Breast epithelium (tissue), 4 donors: ENCODE measurements at places on chromosomes 6 and 20.

- no peak for DNase-seq
- no peaks in the 10 kb centered on the region for H3K36me3 ChIP-seq
- H3K27ac ChIP-seq: peak overlapping the region; percentile 58
Measured at GRCh38 chr20:32446301-32447100, 88.4 kb downstream of the ASXL1 start.

DNA sequence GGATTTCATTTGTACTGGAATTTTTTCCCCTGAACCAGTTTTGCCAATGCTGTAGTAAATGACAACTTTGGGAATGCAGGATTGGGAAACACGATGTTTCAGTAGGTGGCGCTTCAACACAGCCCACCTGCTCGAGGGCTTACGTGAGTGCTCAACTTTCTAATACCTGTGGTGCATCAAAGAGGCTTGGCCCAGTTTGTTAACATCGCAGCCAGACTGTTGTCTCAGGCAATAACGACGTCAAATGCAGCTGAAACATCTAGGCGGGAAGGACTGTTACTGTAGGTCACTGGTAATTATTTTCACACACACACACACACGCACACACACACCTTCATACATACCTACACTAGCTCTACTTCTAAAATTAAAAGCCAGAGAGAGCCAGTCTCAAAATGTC, 815.5 kb upstream of the SLC35B3 start:
- H3K4me1 ChIP-seq: no peaks in the 10 kb centered on the region
- DNase-seq: peak; percentile 61
- no peaks in the 10 kb centered on the region for H3K27me3 ChIP-seq
- H3K4me3 ChIP-seq: no peak overlapping the region
- H3K36me3 ChIP-seq: no peaks in the 10 kb centered on the region

DNA sequence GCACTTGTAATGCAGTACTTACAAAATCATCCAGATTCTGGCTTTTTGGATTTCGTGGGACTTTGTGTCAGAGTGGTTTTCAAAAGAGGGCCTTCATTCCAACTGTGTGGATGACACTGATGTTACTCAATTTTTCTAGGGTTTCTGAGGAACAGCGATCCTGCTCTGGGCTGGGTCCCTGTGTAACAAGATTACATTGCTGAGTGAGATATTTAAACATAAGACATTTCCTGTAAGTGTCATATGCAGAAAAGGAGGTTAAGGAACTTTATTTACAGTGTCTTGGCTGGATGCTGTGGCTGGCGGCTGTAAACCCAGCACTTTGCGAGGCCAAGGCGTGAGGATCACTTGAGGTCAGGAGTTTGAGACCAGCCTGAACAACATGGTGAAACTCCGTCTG, 6.7 kb downstream of the ZFAND3 start:
- DNase-seq: no peak
- H3K27me3 ChIP-seq: no peaks in the 10 kb centered on the region
- H3K4me1 ChIP-seq: peaks cover 10% of the 10 kb centered on the region
- no peak overlapping the region for H3K27ac ChIP-seq
- no peaks in the 10 kb centered on the region for H3K36me3 ChIP-seq
- H3K4me3 ChIP-seq: no peak overlapping the region

DNA sequence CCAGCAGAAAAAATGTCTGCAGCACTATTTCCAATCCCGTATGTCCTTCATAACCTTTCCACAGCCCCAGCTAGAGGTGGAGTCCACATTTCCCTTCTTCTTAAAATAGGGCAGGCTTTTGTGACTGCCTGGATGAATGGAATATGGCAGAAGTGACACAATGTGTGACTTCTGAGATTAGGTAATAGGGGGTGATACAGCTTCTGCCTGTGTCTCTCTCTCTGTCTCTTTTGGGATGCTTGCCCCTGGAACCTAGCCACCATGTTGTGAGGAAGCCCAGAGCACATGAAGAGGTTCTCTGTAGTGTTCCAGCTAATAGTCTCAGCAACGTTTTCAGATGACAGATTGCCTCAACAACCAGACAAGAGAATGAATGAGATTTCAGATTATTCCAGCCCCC, 51.4 kb downstream of the CLIC5 start:
- H3K4me3 ChIP-seq: no peak overlapping the region
- H3K27me3 ChIP-seq: no peaks in the 10 kb centered on the region
- no peaks in the 10 kb centered on the region for H3K4me1 ChIP-seq
- H3K36me3 ChIP-seq: no peaks in the 10 kb centered on the region
- no peak for DNase-seq
- H3K27ac ChIP-seq: no peak overlapping the region

DNA sequence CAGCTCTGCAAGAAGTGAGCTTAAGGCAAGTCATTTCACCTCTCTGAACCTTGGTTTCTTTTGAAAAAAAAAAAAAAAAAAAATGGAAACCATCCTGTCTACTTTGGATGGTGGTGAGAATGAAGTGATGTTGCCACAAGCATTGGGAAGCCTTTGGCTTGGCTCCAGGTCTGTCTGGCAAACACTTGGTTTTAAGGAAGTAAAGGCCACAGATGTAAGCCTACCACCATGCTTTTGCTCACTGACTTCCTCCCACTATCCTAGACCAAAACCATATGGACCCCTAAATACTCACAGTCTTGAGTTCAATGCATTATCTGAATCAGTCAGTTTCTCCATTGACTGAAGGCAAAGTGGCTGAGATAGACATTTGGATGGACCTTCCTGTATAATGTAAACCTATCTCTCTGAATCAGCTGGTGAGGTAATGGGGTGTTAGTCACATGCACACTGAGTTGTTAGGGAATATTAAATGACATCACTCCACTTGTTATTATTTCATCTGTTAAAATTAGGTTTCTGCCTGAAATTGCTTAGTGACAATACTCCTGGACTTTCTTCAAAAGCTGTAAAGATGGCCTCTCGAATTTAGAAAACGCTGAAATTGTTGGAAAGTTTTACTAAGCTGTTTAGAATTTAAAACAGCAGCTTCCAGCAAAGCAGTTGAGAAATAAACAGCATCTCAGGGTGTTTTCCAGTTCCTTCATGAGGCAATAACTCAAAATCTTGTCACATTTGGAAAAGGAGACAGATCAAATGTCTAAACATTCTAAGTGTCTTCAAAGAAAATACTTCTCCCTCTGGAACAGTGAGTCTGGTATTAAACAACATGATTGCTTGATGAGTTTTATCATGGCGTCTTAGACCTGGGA, 833.5 kb downstream of the DHX35 start:
- no peak overlapping the region for H3K4me3 ChIP-seq
- no peaks in the 10 kb centered on the region for H3K36me3 ChIP-seq
- H3K27me3 ChIP-seq: no peaks in the 10 kb centered on the region

GRCh38 chr20:39607141-39607540, 645.0 kb downstream of the DHX35 start:
- H3K27ac ChIP-seq: no peak overlapping the region
- no peak for DNase-seq

DNA sequence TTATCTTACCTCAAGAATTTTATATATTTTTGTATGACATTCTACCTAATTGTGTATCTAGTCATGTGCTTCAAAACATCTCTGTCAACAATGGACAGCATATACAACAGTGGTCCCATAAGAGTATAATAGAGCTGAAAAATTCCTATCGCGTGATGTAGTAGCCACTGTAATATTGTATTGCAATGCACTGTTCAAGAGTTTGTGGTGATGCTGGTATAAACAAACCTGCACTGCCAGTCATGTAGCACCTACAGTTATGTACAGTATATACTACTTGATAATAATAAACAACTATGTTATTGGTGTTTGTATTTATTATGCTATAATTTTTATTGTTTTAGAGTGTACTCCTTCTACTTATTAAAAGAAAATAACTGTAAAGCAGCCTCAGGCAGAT, 672.7 kb downstream of the CD109 start:
- DNase-seq: no peak
- H3K4me1 ChIP-seq: no peaks in the 10 kb centered on the region
- H3K4me3 ChIP-seq: no peak overlapping the region
- H3K27me3 ChIP-seq: no peaks in the 10 kb centered on the region
- no peaks in the 10 kb centered on the region for H3K36me3 ChIP-seq

GRCh38 chr20:13610184-13610583, 28.5 kb downstream of the TASP1 start:
- H3K4me3 ChIP-seq: no peak overlapping the region
- H3K27ac ChIP-seq: no peak overlapping the region
- no peaks in the 10 kb centered on the region for H3K36me3 ChIP-seq
- no peak for DNase-seq

DNA sequence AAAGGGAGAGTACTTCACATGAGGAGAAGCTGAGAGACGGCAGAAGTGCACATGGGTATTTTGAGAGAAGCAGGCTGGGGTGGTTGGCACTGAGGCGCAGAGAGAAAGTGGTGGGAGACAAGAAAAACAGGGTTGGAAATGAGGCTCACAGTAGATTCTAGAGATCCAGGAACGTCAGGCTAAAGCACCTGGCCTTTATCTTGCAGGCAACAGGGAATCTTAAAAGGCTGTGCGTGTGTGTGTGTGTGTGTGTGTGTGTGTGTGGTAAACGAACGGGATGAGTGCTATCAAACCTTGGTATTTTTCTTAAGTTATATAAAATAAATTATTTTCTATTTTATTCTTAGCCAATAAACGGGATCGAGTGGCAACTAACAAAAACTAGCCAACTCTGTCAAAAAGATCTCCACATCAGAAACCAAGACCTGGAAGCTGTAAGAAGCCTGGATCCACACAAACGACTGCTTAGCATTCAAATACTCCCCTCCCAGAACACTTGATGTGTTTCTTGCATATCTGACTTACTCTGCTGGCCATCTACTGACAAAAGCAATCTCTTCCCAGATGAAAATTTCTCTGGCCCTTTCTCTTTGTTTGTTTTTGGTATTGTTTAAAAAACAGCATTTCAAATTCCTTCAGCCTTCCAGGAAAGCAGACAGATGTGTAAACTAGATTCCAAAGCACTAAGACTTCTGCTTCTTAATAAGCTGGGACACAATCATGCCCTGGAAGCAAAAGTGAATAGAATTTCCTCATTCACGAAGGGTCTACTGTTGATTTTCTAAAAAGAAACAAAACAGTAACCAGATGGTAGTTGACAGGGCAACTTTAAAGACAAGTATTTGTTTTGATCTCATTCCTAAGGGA, 44.8 kb upstream of the FABP7 start:
- H3K36me3 ChIP-seq: no peaks in the 10 kb centered on the region
- no peak overlapping the region for H3K4me3 ChIP-seq
- H3K4me1 ChIP-seq: no peaks in the 10 kb centered on the region
- H3K27ac ChIP-seq: no peak overlapping the region
- no peaks in the 10 kb centered on the region for H3K27me3 ChIP-seq

- H3K36me3 ChIP-seq: no peaks in the 10 kb centered on the region
- H3K27ac ChIP-seq: no peak overlapping the region
- DNase-seq: no peak
- no peaks in the 10 kb centered on the region for H3K4me1 ChIP-seq
- no peak overlapping the region for H3K4me3 ChIP-seq
Measured at GRCh38 chr6:158152659-158153058, 15.4 kb downstream of the SERAC1 start.

DNA sequence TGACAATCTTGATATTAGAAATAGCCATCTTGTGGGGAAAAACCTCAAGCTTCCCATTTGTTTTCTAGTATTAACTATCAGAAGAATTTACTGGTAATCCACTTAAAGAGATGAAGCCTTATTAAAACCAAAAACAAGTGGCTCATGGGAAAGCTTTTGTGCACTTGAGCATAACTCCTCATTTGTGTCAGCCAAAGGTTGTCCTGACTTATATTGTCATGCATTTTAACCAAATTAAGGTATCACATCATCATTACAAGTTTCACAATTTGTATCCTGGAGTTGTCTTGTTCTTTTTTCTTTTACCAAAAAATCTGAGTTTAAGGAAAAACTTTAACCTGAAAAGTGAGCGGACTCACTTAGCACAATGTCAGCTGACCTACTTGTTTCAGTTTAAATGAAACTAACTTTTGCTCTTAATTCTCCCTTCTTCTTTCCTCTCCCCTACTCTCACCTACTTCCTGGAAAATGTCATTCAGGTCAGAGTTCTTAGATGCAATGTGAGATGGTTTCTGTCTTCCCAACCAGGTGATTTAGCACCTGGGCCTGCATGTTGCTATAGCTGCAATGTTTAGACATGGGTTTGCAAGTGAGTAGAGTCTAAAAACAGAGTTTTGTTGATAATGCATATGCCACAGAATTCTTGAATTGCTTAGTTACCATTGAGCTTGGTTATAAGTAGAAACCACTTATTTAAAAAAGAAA, 82.8 kb downstream of the TNFAIP3 start:
- H3K27me3 ChIP-seq: no peaks in the 10 kb centered on the region
- H3K36me3 ChIP-seq: no peaks in the 10 kb centered on the region
- no peak for DNase-seq
- no peak overlapping the region for H3K4me3 ChIP-seq
- H3K27ac ChIP-seq: no peak overlapping the region
- H3K4me1 ChIP-seq: no peaks in the 10 kb centered on the region

- H3K27ac ChIP-seq: no peak overlapping the region
- H3K27me3 ChIP-seq: no peaks in the 10 kb centered on the region
- peak; percentile 24 for DNase-seq
- no peak overlapping the region for H3K4me3 ChIP-seq
Measured at GRCh38 chr6:89610149-89610642, 28.4 kb downstream of the LYRM2 start.

DNA sequence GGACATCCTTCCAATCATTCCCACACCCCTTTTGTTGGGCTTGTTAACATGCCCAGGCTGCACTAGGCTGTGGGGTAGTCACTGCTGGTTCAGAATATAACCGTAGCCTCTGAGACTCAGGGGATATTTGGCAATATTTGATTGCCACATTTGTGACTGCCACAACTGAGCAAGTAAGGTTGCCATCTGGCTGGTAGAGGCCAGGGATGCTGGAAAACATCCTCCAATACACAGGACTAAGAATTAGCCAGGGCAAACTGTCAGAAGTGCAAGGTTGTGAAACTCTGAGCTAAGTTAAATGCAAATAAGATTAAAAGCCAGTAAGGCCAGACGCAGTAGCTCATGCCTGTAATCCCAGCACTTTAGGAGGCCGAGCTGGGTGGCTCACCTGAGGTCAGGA, 112.0 kb downstream of the ZMYND8 start:
- DNase-seq: no peak
- H3K27ac ChIP-seq: no peak overlapping the region
- no peak overlapping the region for H3K4me3 ChIP-seq

- no peak for DNase-seq
- H3K27ac ChIP-seq: no peak overlapping the region
- H3K4me3 ChIP-seq: no peak overlapping the region
- H3K36me3 ChIP-seq: no peaks in the 10 kb centered on the region
- H3K27me3 ChIP-seq: no peaks in the 10 kb centered on the region
- H3K4me1 ChIP-seq: no peaks in the 10 kb centered on the region
Measured at GRCh38 chr6:156029286-156029985, 573.8 kb upstream of the NOX3 start.

- no peak overlapping the region for H3K27ac ChIP-seq
- H3K36me3 ChIP-seq: no peaks in the 10 kb centered on the region
- no peaks in the 10 kb centered on the region for H3K27me3 ChIP-seq
- DNase-seq: no peak
- H3K4me3 ChIP-seq: no peak overlapping the region
Measured at GRCh38 chr6:17725083-17725482, 18.4 kb upstream of the NUP153 start.
